ENCODE measurements at places on chromosomes 12 and 14. TPM values are rescaled to one million over a fixed set of nuclear protein-coding genes. Genes with fewer than 3 reads are reported as not detected.

DNA sequence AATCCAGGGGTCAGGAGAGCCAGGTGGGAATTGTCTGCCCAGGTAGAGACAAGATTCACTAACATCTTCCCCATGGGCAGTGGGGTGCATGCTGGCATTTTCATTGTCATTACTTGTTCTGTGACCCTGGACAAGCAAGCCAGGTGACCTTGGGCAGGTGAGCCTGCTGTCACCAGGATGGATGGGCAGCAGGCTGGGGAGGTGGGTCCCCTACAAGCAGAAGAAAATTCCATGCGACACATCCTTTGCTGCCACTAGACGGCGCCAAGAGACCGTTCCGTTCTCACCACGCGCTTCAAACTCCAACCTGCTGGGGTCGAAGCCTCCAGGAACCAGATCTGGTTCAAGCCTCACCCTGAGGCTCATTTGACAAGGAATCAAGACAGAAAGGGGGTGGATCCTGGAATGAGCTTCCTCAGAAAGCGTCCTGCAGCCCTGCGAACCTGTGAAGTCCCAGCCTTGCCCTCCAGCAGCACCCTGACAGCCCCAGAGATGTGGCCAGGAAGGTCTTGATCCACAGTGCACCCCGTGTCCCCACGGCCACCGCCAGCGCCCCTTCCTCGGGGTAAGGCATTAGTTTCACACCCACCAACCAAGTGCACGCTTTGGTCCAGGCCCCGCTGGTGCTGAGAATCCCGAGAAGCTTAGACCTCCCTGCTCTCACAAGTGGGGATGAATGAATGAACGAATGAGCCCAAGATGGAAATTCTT lies 3.2 kb upstream of the DYNC1H1 start:
- DNase-seq: peak; percentile 87

DNA sequence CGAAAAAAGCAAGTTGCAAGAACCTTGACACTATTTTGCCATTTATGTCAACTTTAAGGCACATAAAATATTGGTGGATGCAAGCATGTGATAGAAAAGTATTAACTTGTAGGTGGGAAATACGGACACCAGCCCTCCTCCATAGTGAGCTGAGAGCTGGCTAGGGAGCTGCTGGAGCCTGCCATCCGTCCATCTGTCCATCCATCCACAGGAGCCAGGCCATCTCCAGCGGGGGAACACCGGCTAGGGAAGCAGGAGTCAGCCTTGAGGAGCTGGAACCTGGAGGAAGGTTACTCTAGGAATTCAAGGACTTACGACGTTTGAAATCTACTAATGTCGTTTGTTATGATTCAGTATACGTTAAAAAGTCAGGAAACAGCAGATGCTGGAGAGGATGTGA lies 120.7 kb upstream of the C14orf180 start:
- DNase-seq: no peak

CAMKK2 gene
- 22.0 TPM for total RNA-seq

LRRC10 gene
- total RNA-seq: not detected

DNA sequence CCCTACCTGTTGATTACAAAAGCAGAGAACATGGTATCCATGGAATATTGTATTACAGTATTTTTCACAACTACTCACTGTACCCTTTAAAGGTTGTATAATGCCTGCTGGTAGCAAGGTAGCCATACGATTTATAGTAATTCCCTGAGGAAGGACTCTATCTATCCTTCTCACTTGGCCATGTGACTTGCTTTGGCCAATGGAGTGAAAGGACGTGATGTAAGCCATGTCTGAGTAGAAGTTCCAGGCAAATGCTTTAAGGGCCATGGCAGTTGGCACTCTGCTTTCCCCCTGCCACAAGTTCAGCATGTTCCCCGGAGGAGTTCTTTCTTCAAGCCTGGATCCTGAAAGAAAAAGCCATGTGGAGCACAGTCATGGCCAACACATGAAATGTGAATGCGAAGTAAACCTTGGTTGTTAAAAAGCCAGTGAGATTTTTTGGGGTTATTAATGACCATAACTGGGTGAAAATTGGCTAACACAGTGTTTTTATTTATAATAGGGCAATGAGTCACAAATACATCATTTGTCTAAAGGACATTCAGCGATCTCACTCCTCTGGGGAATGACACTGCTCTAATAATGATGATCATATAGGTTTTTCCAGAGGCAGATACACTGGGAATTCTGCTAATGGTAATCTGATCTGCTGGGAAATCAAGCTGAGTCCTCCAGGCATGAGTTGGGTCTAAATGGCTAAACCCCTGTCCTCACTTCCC lies 67.4 kb upstream of the SLC38A2 start:
- no peak for DNase-seq

SETD3 gene
- 35.3 TPM for total RNA-seq

GRCh38 chr12:67038486-67038885 lies 230.7 kb upstream of the CAND1 start:
- no peak for DNase-seq

DNA sequence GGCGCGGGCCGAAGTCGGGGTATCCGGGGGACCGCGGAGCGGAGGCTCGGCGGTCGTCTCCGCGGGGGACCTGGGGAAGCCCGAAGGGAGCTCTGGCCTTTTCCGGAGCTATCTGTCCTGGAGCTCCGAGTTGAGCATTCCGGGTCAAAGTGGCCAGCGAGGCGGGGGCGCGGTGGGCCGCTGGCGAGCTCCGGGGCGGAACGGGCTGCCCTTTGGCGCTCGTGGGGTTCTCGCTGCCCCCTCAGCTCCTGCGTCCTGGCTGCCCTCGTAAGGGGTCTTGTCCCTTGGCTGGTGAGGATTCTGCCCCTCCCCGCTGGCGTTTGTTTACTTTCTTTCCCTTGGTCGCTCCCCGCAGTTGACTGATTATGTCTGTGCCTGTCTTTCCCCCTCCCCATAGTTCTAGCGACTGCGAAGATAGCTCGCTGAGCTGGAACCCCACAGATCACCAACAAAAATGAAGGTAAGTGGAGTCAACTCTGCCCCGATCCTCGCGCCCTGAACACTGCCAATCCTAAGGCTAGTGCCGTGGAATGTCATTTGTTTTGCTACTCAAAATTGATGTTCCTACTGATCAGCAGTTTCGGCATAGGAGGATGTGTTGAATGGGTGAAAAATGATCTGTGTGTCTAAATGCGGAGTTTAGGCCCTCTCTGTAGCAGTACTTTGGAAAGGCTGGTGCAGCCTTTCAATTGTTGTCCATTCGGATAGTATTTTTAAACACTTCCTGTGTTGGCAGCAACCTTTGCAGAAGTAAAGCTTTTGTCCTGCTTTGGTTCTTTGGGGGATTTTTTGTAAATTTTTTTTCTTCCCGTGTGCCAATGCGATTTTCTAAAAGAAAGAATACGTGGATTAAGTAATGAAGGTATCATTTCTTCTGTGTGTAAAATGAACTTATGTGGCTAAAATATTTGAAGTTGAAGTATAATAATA lies 1.3 kb downstream of the ARID4A start:
- DNase-seq: peak; percentile 43

DNA sequence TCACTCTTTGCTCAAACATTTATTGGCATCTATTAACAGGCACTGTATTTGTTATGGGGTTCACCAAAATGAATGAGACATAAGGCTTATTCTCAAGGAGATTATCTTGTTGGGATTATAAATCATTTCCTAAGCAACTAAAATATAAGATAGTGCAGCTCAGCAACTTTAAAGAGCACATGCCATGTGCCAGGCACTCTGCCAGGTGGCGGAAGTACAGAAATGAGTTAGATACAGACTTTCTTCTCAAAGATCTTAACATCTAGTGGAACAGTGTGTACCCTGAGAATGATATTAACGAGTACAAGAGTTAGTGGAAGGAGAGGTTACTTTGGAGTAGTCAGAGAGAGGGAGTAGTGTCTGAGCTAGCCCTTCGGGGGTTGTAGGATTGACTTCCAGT lies 28.4 kb upstream of the TOMM20L start:
- no peak for DNase-seq

- no peak for DNase-seq
These were observed 29.9 kb downstream of the CLEC2D start for GRCh38 chr12:9699269-9699897.

LBHD2 gene
- not detected for total RNA-seq

DNA sequence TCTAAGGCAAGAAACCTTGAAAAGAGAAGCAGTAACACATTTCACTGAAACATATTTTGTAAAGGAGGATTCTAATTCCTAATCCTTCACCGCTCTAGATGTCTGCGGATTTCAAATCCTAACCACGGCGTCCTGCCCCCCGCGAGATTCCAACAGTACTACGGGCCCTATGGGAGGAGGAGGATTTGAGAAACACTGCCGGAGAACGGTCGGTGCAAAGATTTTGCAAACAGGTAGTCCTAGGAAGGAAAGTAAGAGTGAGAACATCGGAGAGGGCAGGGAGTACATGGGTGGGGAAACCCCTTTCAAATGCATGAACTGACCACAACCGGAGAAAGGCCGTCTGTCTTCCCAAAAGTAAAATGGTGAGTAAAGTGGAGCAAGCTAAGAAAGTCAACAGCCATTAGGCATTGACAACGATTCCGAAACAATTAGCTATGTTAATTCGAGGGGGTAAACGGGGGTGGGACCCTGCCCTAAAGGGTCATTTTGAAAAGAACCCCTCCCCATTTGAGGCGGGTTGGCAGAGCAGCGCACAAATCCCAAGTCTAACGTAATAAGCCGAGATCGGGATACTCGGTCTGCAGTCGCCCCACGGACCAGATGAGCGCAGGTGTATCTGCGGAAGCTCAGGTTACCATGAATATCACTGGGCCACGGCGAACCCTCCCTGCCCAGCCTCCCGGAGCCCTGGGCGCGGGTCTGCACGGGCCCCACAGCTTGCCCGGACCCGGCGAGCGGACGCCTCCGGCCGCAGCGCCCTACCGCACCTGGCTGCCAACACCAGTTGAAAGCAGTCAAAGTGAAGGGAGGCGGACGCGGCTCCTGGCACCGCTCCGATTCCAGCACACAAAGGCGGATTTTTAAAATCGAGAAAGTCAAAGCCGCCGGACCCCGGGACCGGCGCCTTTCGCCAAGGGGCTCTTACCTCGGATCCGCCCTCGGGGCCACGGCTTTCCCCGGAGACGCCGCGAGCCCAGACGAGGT lies 662 bp downstream of the EPS8 start:
- DNase-seq: no peak

ERO1A gene
- total RNA-seq: 32.8 TPM

- DNase-seq: no peak
These were observed 16.1 kb downstream of the ERP29 start for GRCh38 chr12:112029301-112029700.

DNA sequence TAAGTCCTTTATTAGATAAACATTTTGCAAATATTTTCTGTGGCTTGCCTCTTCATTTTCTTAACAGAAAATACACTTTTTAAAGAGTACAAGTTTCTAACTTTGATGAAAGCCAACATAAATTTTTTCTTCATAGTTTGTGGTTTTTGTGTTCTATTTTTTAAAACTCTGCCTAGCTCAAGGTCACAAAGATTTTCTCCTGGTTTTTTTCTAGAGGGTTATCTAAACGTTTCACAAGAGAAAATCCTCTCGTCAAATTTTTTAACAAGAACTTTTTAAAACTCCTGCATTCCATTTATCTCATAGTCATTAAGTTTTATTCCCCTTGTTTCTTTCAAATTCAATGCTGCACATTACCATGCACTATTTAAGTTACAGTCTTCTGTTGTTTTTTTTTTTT lies 8.2 kb downstream of the AREL1 start:
- no peak for DNase-seq

DNA sequence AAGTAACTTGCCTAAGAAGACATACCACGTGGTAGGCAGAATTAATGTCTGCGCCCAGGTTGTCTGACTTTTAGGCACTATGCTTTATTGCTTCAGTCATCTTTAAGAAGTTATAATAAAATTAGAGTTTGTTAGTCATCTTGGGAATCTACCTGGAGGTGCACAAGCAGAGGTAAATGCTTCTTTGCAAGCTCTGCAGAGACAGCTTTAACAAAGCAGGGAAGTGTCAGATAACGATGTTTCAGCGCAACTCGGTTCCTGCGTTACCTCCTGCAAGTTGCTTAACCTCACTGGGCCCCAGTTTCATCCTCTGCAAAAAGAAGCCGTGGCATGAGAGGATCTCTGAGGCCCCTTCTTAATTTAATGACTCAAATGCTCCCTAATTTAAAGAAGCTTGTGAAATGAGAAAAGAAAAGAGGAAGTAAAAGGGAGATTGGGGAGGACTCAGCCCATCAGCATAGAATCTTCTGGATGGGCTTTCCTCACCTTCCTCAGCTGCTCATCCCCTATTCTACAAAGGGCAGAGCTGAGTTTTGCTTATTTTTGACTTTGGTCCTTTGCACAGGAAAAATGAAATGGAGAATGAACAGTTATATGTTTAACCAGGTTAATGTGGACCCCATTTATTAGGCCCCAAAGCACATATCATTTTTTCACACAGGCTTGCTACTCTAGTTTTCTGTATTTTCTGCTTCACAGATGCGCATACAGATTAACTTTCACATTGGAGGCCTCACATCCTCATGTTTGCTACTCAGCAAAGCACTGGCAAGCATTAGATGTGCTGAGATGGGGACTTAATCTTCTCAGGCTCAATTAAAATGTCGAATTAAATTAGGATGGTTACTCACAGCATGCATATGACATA lies 5.1 kb downstream of the ARHGDIB start:
- peak; percentile 64 for DNase-seq

MANSC4 gene
- not detected for total RNA-seq

CFAP54 gene
- 0.24 TPM for total RNA-seq

MEG3 gene
- total RNA-seq: not detected

DNA sequence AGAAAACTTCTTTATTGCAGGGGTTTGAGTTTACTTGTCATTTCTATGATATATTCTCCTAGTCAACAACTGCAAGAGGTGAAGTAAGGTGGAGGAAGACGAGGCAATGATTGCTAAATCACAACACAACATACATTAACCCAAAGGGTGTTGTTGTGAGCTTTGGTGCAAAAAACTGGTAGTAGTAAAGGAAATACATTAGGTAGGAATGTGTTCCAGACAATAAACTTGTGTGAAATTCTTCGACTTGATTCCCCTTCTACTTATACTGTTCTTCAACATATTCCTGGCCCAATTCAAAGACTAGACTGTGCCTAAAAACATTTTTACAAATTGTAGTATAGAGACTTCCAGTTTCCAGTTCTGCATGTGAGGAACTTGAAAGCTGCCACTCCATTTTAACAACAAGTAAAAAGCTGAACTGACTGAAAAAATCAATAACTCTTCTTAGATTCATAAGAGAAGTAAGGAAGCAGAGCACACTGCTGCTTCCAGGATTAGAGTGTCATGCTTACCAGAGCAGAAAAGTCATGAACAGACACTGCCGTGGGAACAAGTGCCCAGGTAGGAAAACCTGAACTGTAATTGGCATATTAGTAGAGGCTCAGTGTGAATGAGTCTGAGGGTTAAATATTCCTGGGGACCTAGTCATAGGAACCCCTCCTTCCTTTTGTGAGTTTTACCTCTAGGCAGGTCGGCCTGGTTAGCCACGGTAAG lies 22.2 kb downstream of the COX8C start:
- DNase-seq: no peak

GRCh38 chr12:129269756-129270495 lies 416.6 kb downstream of the GLT1D1 start:
- no peak for DNase-seq

- DNase-seq: peak; percentile 68
These were observed 319 bp downstream of the GALNT6 start for GRCh38 chr12:51390891-51391282.

DTX3 gene
- 4.0 TPM for total RNA-seq

TAS2R31 gene
- 5.7 TPM for total RNA-seq

PLCZ1 gene
- not detected for total RNA-seq

- DNase-seq: no peak
These were observed 8.2 kb upstream of the SERPINA11 start for GRCh38 chr14:94460631-94461416.

GRCh38 chr14:90903101-90903500 lies 86.9 kb upstream of the TTC7B start:
- peak; percentile 68 for DNase-seq

- no peak for DNase-seq
These were observed 14.9 kb upstream of the PLEKHG3 start for GRCh38 chr14:64689289-64689688.

GRCh38 chr14:22646570-22647254 lies 2.6 kb upstream of the OR6J1 start:
- DNase-seq: no peak
